Fibroblast of skin of right quadriceps (primary cell): ENCODE measurements at places on chromosomes 2 and 18.

DNA sequence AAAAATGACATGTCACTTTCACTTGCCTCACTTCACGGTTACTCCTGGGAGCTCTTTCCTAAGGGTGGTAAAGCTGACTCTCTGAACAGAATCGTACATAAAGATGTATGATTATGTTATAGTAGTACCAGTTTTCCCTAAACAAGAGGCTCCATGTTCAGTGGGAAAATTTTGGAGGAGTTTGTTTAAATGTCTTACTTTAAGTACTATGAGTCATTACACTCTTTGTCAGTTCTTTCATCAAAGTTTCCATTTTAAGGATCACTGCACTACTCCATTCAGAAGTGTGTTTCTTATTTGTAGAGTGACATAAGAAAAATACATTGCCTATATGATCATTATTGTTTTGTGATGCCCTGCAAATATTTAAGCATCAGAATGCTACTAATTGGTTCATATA, 121.1 kb upstream of the FIGN start:
- no peak for DNase-seq

- no peak for DNase-seq
Measured at GRCh38 chr18:63773551-63773950, 1.7 kb upstream of the SERPINB7 start.

DNA sequence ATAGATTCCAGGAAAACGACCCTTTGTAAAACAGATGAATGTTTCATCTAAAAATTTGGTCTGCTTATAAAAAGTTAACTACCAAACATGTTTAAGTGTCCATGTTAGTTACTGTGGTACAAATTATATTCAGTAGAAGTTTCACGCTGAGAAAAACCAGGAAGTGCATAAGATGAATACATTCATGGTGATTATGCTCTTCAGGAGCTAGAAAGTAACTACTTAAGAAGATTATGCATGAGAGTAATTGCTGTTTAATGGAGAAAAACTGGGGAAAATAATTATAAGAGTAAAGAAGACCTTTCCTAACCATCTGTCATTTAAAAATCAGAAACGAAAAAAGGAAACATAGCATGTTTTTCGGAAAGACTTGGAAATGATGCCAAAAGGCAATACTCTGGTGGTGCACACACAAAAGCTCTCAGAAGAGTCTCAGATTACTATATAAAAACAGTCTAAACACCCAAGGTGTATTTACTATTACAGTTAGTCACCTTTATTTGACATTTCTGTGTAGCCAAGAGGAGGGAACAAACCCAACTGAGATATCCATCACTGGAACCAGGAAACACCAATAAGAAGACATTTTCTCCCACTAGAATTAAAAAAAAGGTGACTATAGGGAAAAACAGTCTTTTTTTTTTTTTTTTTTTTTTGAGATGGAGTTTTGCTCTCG, 38.8 kb upstream of the METTL21A start:
- no peak for DNase-seq

GRCh38 chr2:127961729-127962128, 66.1 kb downstream of the SAP130 start:
- no peak for DNase-seq

- no peak for DNase-seq
Measured at GRCh38 chr2:11541693-11542274, 7.9 kb downstream of the GREB1 start.

DNA sequence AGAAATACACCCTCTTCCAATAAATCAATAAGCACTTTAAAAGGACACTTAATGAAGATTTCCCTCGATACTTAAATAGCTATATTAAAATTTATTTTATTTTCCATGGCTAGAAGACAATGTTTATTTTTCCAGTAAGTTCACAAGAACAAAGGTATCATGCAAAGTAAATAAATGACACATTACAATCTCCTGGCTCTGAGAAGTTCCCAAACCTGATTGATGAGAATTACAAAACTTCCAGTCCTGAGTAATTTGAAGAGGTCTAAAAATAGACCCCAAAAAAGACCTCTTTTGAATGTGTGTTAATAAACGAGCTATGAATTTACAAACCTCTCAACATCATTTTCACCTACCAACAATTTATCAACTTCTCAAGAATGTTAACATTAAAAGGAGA, 1.5 kb upstream of the PEX13 start:
- DNase-seq = no peak

DNA sequence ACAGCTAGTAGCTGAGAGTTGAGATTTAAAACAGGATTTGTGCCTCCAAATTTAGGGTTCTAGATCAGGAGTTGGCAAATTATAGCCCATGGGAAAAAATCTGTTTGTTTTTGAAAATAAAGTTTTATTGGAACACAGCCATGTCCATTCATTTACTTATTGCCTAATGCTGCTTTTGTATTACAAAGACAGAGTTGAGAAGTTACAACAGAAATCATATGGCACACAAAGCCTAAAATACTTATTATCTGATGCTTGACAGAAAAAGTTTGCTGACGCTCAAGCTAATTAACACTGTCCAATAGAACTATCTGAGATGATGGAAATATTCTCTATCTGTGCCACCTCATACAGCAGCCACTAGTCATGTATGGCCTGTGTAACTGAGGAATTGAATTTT, 229.1 kb upstream of the RASGRP3 start:
- DNase-seq = no peak

- DNase-seq = peak; percentile 5
Measured at GRCh38 chr18:46622999-46623398, 34.0 kb downstream of the LOXHD1 start.

DNA sequence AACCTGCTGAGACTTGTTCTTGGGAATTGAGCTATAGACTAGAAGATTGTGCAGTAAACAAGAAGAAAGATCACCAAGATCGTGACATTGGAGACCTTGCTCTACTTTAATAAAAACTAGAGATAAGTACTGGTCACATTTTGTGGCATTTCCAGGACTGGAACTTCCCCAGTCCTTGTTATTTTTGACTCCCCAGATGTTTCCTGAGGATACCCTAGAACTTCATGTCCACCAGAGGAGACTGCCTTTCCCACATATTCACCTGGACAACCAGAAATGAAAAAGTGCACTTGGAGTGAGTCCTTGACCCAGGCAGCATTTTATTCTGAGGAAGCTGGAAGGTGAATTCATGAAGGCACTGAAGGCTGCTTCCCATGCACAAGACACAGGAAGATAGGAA, 5.7 kb downstream of the CD207 start:
- DNase-seq = no peak

DNA sequence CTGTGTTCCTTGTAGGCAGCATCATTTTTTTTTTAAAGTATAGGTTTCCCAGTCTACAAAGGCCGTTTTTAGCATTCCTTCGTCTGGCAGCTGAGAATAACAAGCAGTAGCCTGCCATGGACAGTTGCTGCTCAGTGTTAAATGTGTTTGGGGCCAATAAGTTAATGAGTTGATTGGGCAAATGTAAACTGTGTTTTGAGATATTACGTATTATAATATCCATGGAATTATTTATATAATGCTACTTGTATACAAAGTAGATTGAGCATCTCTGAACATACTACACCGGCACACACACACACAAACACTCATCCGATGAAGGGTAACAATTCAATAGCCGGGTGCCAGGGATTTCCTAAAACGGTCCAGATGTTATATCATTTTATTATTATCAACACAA, 97.2 kb downstream of the IRS1 start:
- no peak for DNase-seq
